ENCODE measurements at places on chromosomes 2 and 18.

DNA sequence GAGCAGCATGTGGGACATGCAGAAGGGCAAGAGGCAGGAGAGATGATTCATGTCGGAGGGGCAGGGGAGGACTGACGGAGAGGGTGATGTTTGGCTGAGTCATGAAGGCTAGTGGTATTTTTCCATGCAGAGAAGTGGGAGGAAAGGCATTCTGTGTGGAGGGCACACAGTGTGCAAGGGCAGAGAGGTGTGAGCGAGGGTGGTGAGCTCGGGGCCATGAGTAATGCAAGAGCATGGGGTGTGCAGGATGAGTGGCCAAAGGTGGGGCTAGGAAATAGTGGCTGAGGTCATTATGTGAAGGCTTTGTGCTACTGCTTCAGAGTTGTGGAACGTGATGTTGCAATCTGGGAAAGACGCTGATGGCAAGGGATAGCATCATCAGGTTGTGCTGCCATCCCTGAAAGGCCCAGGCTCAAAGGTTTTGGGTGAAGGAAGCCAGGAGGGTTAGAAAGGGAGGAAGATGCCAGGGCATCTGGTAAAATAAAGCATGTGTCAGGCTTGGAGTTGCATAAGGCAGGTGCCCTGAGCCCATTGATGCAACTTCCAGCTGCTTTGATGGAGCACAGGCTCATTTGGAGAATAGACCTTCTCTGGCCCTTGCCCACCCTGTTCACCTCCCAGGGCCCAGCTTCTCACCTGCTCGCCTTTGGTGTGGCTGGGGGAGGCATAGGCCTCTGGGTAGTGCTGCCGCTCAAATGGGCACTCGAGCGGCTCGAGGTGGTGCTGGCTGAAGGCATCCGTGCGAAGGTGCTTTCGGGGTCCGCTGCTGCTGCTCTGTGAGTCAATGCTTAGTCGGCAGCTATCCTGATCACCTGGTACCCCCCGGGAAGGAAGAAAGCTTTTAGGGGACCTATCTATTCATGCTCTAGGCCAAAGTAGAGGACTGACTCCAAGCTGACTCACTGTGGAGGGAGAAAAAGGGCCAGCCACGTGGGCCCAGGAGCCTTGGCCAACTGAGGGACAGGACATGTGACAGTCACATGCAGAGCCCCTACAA is 37.5 kb downstream of the PAX8 start:
- DNase-seq, result peak; percentile 97

GRCh38 chr18:65279668-65280305 is 471.0 kb upstream of the CDH7 start:
- DNase-seq, result no peak

DNA sequence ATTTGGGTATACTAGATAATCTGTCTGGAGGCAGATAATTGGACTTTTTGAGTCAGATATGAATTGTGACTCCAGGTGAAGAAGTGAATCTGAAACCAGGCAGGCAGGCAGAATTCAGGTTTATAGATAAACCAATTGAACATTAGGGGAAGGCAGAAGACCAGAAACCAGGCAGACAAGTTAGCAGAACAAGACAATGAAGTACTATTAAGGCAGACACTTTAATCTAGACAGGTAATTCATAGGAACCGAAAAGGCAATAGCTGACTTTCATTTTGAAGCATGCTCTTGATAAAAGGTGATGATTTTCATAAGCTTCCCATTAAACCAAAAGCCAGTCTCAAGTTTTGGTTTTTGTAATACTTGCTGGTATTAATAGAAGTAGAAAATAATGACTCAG is 19.3 kb upstream of the SLC4A10 start:
- no peak for DNase-seq

- no peak for DNase-seq
Observed at GRCh38 chr2:9174771-9175437, 31.7 kb upstream of the ASAP2 start.

DNA sequence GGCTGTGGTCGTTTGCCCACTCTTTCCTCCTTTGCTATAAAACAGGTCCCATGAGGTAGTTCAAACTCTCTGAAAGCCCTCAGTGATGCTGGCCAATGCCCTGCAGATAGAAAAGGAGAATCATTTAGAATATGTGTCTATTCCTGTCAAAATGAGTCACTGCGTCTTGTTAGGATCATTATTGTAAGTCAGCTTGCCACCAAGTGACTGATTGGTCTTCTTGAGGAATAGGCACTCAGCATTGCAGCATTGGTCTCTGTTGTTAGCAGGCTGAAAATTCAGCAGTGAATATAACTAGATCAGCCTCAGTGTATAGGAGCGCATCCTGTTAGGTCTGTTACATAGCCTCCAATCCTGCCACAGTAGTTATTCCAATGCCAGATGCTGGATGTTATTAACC is 28.9 kb downstream of the PRKRA start:
- no peak for DNase-seq

DNA sequence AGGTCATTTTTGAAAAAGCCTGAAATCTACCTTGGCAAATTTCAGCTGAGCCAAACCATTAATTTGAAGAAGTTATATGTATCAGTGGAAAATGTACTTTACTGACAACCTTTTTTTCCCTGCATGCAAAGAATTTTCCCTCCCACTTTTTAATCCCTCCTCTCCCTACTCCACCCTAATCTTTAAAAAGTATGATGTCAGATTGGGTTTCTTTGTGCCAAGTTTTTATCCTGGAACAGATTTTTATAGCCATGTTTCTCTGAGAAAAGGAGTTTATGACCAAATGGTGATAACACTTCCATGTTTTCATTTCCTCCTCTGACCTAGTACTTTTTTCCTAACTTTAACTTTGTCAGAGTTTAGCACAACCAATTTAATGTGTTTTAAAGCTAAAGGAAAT is 250.3 kb upstream of the FOSL2 start:
- peak; percentile 55 for DNase-seq

GRCh38 chr2:27053776-27054175 is 2.3 kb downstream of the AGBL5 start:
- DNase-seq, result no peak

GRCh38 chr2:175463589-175464310 is 282.2 kb upstream of the ATP5MC3 start:
- DNase-seq, result no peak

- DNase-seq, result no peak
Observed at GRCh38 chr2:149486664-149487063, 100.9 kb downstream of the MMADHC start.

GRCh38 chr2:164620457-164620856 is 825 bp downstream of the GRB14 start:
- DNase-seq, result no peak

DNA sequence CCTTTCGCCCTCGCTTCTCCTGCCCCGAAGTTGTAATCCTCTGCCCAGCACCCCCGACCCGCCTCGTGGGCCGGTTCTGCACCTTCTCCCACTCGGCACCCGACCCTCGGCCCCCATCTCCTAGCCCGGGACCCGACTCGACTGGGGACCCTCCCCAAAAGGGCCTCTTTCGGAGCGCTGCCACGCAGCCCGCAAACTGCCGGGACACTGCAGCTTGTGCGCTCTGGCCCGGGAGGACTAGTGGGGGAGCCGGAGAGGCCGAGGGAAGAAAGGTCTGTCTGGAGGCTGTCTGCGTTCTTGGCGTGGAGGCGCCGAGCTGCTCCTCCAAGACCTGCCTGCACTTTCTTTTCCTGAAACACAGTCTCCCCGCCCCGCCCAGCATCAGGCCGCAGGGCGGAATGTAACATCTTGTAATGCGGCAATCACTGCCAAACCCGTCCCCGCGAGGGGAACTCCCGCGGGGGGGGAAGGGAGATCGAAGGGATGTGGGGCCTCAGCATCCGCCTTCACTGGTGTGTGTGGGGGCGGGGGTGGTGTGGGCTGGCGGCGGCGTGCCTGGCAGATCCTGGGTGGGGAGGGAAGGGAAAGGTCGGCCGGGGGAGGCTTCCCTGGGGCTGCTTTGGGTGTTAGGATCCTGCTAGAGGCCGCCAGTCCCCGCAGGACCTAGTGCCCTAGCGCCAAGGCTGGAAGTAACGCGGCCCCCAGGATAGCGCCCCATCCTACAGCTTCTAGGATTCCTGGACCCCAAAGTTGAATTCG is 7.4 kb downstream of the DLX2 start:
- peak; percentile 79 for DNase-seq

GRCh38 chr2:196718419-196719109 is 79.0 kb downstream of the CCDC150 start:
- DNase-seq, result no peak

- no peak for DNase-seq
Observed at GRCh38 chr2:180980943-180981911, 822 bp downstream of the UBE2E3 start.

- no peak for DNase-seq
Observed at GRCh38 chr2:109129356-109129920, 433 bp downstream of the SH3RF3 start.

GRCh38 chr18:32577561-32577960 is 106.9 kb upstream of the GAREM1 start:
- no peak for DNase-seq

- no peak for DNase-seq
Observed at GRCh38 chr2:126616606-126617069, 39.3 kb upstream of the GYPC start.

- no peak for DNase-seq
Observed at GRCh38 chr2:141062031-141062430, 1068.8 kb downstream of the LRP1B start.

DNA sequence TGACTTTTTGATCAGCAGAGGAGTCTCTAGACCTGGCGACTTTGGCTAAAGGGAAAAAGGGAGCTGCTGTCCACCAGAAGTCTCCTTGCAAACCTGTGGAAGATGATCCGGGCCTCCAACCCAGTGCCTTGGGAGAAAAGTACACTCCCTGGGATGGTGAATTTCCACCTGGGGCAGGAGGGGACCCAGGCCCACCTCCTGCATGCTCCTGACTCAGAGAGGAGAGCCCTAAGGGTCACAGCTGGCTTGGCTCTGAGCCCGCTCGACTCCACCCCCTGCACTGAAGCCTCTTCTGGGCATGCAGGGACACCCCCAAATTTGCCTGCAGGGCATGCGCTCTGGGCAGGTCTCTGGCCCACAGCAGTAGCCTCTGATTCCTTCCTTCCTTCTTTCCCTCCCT is 66.5 kb downstream of the PDCL3 start:
- no peak for DNase-seq

DNA sequence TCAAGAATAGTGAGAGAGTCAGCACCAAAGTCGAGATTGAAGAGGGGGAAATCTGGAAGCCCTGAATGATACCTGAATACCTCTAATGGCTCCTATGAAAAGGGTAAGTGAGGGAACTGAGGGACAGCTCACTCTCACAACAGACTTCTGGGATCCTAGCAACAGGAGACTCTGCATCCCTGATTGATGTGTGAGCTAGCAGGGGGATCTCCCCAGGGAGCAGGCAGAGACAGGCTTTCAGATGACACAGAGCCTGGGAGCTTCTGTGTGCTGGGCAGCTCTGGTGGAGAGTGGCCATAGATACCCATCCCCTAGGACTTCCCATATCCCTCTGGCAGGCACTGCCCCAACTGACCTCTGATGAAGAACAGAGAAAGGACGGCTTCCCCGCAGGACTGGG is 206.2 kb downstream of the EXOC6B start:
- DNase-seq, result no peak

DNA sequence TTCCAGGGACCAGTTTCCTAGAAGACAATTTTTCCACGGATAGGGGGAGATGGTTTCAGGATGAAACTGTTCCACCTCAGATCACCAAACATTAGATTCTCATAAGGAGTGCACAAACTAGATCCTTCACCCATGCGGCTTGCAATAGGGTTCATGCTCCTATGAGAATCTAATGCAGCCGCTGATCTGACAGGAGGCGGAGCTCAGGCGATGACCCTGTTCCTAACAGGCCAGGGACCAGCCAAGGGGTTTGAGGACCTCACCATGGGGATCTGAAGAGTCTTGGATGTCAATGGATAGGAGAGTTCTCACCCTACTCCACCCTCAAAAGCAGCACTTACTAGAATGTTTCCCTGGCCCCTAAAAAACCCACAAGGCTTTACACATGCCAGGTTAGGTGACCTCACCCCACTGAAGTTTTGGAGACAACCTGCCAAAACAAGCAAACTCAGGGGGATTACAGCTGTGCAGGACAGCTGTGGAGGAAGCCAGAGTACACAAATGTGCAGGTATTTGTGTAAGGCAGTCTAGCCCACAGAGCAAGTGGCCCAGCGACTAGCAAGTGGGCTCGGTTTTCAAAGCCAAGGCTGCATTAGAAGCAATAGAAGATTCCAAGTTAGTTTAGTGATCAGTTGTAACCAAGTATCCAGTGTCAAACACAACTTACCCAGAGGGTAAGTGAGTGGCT is 3.9 kb downstream of the EVA1A start:
- no peak for DNase-seq

DNA sequence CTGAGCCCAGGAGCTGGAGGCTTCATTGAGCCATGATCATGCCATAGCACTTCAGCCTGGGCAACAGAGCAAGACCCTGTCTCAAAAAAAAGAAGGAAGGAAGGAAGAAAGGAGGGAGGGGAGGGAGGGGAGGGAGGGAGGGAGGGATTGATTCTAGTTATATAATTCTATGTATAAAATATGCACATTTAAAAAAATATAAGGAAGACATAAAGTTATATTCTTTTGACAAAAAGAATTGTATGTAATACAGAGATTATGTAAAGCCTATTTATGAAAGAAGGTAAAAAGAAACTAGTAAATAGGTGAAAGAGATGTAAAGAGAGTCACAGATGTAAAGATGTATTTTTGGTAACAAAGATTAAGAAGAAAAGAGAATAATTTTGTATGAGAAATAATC is 17.6 kb downstream of the TMSB10 start:
- DNase-seq, result no peak

DNA sequence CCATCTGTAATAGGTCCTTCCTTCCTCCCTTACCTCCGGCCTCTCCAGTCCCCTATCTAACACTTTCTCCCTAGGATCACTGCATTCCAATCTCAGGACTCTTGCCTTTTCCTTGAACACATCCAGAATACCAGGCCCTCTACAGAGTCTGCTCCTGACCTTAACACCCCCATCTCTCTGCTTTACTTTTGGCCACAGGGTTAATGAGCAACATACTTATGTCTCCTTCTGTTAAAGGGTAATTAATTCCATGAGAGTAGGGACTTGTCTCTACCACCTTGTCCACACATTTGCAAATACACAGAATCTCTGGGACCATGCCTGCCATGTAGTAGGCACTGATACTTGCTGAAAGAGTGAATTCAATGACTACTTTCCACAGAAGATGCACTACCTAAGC is 94.9 kb downstream of the COBLL1 start:
- no peak for DNase-seq

GRCh38 chr2:149931486-149931885 is 343.9 kb upstream of the MMADHC start:
- DNase-seq, result no peak

- DNase-seq, result no peak
Observed at GRCh38 chr18:76258209-76258608, 236.8 kb downstream of the ZNF516 start.

- DNase-seq, result no peak
Observed at GRCh38 chr2:66443979-66444861, 9.3 kb downstream of the MEIS1 start.

DNA sequence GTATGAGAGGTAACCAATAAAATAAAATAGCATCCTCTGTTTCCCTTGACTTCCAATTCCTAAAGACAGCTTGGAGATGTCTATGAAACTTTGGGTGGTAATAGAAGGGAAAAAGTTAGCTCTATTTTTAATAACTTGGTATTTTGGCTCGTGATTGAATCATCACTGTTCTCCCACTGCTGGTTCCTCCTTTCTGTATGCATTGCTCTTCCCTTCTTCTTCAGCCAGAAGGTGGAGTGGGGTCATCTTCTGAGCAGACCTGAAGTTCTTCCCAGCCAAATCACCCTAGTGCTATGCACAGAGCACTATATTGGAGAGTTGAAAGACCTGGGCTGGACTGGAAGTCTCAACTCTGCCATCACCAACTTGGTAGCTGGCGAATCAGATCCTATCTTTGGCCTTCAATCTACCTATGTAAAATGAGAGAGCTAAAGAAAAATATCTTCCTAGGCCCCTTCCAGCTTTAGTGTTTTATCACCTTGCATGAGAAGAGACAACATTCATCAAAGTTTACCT is 54.1 kb downstream of the CPO start:
- DNase-seq, result no peak
